ENCODE measurements at places on chromosomes 5 and 9.

DNA sequence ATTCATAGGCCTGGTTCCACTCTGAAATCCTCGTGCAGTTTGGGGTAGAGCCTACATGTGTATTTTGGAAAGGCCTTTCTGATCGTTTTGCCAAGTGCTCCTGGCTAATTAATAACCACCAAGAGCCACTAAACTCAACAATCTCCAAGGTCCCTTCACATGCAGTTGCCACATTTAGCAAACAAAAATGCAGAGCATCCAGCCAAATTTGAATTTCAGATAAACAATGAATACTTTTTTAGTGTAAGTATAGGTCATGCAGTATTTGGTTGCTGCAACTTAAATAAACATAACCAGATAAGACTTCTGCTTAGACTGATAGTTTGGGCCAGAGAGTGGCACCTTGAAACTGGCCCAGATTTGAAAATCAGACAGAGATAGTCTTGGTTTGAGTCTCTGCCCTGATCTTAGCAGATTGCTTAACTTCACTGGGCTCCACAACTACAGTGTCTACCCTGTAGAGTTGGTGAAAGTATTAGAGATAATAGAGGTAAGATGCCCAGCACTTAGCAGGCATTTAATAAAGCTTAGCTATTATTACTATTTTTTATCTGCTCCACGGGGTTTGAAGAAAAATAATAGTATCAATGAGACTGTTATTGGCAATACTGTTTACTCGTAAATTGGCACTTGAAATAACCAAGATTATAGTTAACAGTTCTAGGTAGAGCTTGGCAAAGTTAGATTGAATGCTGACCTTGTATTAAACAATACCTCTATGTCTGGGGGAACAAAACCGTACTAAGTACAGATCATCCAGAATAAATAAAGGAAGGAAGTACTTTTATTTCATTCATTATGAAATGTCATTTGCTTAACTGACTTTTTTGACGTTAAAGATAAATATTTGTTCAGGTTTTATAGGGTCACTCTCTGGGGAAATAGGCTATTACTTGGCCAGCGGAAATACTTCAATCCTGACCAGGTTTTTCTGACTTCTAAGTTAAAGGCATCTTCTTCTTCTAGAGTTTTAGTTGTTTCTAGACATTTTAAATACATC lies 274.8 kb downstream of the DOCK8 start:
- DNase-seq: no peak

GRCh38 chr5:109692852-109693251 lies 3.1 kb downstream of the MAN2A1 start:
- no peak for DNase-seq

GRCh38 chr9:134908524-134909309 lies 9.0 kb downstream of the FCN1 start:
- no peak for DNase-seq

GRCh38 chr5:135217669-135218485 lies 181.2 kb downstream of the MACROH2A1 start:
- no peak for DNase-seq

All from GM12891 (cell line).